Fibroblast of skin of right quadriceps (primary cell): ENCODE measurements at places on chromosomes 5 and 9.
A peak's percentile ranks its signal among the peaks of the same experiment; 100 is the strongest.

- DNase-seq = no peak
These were observed 735.2 kb downstream of the TLR4 start for GRCh38 chr9:118439441-118439840.

- DNase-seq = no peak
These were observed 6.4 kb upstream of the SLC12A7 start for GRCh38 chr5:1118231-1118698.

GRCh38 chr5:135379046-135379654 lies 19.9 kb downstream of the MACROH2A1 start:
- DNase-seq = peak; percentile 46

- DNase-seq = no peak
These were observed 123.2 kb downstream of the SNCAIP start for GRCh38 chr5:122435234-122435633.

- DNase-seq = no peak
These were observed 97.6 kb downstream of the GADD45G start for GRCh38 chr9:89702401-89702800.

GRCh38 chr9:133369933-133370332 lies 5.9 kb downstream of the SURF4 start:
- no peak for DNase-seq

DNA sequence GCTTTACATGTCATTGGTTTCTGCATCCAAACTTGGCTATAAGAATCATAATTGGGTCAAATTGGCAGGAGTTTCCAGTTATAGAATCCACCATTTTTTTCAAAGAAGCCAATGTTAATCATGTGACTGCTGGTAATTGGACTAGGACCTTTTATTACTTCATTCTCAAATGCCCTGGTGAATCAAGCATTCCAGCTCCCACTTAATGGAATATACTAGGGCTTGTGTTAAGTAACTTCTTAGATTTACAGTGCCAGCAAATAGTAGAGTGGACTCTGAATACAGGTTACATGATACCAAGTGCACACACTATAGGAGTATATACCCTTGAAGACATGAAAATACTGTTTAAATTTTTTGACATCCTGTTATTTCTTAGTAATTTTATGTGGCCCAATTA lies 96.7 kb downstream of the NUDT12 start:
- no peak for DNase-seq

DNA sequence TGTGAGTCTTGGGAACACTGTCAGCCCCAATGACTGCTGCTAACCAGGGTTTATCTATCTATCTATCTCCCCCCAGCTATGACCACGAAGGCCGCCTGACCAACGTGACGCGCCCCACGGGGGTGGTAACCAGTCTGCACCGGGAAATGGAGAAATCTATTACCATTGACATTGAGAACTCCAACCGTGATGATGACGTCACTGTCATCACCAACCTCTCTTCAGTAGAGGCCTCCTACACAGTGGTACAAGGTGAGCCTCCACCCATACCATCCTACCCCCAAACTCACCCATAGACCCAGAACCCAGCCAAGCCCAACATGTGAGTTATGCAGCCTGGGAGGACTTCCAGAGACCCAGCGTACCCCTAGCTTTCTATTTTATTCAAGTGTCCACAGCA lies 65.4 kb upstream of the WWC1 start:
- no peak for DNase-seq

- peak; percentile 96 for DNase-seq
These were observed 23.6 kb upstream of the FIBCD1 start for GRCh38 chr9:130962418-130963316.

DNA sequence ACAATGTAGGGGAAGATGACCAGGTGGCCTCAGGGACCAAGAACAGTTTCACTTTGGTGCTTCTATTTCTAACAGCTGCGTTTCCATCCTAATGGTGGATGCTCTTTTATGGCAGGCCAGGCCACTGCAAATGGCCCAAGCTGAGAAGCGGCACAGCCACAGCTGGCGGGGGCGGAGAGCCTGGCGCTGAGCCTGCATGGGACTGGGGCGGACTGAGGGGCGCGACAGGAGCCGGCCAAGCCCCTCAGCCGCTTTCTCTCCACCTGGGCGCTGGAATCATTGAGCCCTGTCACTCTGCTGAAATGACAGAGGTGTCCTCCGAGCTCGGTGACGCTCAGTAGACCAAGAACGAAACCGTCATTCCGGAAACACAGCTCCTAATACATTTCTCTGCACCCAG lies 317.3 kb upstream of the PDE4D start:
- no peak for DNase-seq

GRCh38 chr5:81302596-81302995 lies 1.2 kb downstream of the ZCCHC9 start:
- no peak for DNase-seq

DNA sequence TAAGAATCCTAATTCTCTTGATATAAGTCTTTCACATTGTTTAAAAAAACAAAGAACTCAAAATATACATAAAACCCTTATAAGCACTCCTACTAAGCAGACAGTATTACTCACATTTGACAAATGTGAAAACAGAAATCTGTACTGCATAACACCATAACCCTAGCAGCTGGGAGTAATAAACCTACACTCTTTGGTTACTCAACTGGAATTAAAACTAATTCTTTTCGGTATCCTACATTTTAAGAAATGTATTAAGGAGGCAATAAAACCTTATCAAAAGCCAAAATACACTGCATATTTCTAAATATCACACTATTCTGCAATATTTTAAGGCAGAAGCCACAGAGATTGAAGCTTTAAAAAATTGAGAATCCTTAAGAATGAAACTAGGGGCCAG lies 6.8 kb downstream of the AUH start:
- peak; percentile 39 for DNase-seq

GRCh38 chr5:172733131-172733973 lies 37.6 kb downstream of the DUSP1 start:
- DNase-seq = peak; percentile 99

- peak; percentile 10 for DNase-seq
These were observed 66.5 kb downstream of the LHX2 start for GRCh38 chr9:124077915-124078572.

- no peak for DNase-seq
These were observed 155.9 kb upstream of the SHB start for GRCh38 chr9:38224941-38225340.

- DNase-seq = no peak
These were observed 383.9 kb downstream of the CTNND2 start for GRCh38 chr5:11520241-11520930.

DNA sequence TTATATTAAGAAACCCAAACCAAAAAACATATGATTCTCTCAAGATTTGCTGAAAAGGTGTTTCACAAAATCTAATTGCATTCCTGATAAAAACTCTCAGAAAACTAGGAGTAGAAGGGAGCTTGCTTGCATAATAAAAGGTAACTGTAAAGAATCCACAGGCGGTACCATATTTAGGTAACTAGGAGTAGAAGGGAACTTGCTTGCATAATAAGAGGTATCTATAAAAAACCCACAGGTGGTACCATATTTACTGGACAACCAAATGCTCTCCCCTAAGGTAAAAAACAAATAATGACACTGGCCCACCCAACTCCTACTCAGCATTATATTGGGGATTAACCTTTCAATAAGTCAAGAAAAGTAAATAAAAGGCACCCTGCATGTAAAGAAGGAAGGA lies 57.5 kb upstream of the FCN1 start:
- DNase-seq = no peak

- peak; percentile 40 for DNase-seq
These were observed 20.8 kb downstream of the LHFPL2 start for GRCh38 chr5:78627766-78628165.

DNA sequence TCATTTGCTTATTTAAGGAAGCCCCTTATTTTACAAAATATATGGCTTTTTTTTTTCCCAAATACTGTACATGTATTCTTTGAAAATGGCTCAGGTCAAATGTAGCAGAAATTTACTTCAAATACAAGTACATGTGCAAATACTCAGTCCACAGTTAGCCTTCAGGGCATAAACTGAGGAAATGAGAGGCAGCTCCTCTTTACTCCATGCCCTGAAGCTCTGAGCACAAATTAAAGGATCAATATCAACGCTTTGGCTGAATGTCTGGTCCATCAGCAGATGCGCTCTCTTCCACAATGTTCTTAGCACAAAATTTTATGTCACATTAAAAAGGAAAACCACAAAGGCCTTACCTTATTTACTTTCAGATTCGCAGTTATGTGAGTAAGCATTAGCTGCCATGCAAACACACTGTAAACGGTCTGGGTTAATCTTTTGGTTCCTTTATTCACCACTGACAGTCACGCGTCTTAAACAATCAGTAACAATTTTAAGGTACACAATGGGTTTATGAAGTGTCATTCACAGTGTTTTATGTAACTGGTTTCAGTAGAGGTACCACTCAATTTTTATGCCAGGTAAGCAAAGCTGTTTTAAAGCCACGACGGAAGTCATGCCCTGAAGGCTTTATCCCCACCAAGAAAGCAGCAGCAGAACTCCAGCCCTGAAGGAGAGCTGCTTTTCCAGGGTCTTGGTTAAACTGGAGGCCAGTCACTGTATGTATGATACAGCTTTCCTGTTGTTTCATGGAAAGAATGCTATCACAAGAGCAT lies 103.4 kb downstream of the OTULIN start:
- DNase-seq = no peak

DNA sequence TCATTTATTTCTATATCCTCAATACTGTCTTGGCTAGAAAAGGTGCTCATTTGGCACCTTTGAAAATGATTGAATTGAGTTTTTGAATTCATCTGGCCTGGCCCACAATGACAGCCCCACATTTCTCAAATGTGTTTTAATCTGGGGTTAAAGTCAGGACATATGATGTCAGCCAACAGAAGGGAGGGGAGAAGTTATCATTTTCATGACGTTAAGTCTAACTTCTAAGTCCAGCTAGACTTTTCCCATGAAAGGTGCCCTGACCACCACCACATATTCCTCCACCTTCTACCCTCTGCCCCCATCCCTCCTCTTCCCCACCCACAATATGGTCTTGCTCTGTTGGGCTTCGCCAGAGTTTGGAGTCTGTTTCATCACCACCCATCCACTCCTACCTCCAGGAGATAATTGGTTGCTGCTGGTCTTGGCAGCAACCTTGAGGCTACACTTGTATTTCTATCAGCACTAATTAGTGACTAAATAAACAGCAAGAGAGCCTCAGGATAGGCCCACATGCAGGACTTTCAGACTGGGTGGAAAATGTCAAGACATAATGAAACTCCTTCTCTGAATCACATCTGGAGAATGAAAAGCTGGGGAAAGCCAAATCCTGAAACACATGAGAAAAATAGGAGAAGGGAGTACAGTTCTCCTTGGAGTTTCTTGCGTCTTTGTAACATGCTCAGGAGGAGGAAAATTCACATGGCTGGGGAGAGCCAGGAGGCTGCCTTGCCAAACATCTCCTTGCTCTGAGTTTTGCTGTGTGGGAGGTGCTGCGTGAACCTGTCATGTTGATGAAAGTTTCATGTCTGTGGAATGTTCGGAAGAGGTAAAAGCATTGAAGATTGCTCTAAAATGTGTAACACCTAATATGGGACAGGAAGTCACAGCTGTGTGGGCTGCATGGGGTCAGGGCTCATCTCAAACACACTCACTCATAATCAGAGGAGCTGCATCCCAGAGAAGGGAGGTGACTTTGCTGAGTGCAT lies 544.7 kb upstream of the KLF4 start:
- DNase-seq = peak; percentile 50

- DNase-seq = peak; percentile 61
These were observed 68.7 kb upstream of the ZNF618 start for GRCh38 chr9:113807173-113808061.

GRCh38 chr9:84187090-84187489 lies 153.5 kb downstream of the SLC28A3 start:
- DNase-seq = peak; percentile 57

DNA sequence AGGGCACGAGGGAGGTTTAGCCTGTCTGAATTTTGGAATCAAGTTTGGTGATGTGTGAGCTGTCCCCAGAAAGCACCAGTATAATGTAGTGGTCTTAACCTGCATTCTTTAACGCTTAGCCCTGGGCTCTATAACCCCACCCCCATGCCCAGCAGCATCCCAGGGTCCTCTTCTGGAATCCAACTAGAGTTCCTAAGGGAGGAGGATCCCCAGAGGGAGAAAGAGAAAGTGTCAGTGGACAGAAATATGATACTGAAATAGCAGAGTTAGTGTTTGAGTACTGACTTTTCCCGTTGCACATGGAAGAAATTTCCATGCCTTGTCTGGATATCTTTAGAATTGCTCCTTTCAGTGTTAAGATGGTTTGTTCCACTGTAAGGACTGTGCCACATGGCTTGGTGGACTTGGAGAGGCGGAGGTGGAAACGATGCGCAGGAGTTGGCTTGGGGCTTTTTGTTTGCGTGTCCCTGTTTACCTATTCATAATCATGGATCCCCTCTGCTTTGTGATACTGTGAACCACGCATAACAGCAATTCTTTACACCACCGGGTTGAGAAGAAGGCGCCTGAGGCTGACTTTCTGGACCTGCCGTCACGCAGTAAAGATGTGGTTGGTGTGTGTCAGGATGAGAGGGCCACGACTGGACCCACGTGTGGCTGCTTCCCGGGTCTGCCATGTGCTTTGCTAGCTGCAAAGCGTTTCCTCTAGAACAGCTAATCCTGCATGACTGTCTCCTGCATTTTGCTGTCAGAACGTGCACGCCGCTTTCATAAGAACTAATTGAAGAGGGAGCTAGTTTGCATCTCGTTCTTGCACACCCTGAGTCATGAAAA lies 142.3 kb downstream of the SMARCA2 start:
- peak; percentile 68 for DNase-seq

DNA sequence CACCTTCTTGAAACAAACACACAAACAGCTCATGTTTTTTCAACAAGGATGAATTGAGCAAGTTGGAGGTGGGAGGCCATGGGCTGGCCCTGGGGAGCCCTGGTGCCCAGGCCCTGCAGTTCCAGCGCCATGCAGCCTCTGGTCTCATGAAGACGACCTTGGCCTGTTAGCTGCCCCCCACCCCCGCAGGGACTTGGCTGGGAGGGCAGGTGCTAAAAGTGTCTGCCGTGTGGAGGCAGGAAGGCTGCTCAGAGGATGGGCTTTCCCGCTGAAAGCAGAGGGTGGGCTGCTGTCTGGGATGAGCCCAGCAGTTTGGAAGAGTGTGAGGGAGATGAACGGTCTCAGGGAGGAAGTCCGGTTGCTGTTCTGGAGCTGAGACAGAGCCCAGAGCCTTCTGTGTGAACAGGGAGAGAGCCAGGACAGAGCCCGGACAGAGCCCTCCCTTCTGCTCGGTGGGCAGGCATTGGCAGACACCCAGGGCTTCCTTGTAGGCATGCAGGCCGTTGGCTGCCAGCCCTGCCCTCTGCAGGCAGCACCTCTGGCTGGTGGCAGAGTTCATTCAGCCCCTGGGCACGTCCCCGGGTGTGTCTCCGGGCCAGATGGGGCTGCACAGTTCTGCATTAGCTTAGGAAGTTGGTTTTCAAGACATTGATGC lies 18.7 kb downstream of the ROPN1L start:
- no peak for DNase-seq
